ENCODE measurements at places on chromosomes 2 and 18.

DNA sequence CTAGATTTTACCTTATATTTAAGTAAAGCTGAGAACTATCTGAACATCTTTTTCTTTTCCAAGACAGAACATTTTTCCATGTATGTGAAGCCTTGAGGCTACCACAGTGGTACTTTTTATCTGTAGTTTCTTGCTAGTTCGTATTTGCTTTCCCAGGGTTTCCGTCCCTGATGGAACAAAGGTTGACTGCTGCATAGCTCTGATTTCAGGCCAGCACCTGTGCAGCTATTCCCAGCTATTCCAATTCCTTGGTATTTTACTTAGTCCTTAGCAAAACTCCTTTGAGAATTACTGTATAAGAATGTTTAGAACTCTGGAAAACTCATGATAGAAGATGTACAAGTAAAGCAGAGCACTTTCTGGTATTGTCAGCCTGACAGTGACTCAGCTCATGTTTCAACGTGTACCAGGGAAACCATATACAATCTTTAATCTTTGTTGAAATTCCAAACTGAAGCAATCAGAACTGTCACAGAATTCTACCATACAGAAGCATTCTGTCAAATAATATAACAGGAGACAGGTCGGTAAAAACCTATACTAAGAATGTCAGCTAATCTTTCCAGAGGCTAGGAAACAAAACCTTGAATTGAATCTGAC, 162.2 kb downstream of the PKP4 start:
- DNase-seq = no peak

DNA sequence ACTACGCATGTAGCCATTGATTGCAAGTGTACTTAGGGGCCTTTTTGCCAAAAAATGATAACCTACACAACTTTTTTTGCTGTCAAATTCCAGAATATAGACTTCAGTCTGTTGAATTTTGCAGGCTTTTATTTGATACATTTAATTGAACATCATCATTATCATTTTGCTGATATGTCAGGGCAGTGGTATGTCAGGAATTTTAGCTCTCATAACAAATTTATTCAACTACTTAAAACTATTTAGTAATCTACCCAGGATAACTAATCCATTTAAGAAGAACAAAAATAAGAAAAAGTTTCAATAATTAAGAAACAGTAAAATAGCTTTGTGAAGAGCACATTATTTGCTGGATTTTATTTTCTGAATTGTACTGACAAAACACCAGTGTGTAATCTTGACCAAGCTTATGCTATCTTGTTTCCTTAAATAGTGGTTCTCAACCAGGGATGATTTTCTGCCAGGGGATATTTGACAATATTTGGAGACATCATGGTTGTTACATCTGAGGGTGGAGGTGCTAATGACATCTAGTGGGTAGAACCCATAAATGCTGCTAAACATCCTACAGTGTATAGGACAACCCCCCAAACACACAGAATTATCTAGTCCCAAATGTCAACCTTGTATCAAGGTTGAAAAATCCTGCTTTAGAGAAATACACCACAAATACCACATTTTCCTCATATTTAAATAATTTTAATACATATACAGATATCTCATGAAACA, 12.1 kb upstream of the TTN start:
- no peak for DNase-seq

DNA sequence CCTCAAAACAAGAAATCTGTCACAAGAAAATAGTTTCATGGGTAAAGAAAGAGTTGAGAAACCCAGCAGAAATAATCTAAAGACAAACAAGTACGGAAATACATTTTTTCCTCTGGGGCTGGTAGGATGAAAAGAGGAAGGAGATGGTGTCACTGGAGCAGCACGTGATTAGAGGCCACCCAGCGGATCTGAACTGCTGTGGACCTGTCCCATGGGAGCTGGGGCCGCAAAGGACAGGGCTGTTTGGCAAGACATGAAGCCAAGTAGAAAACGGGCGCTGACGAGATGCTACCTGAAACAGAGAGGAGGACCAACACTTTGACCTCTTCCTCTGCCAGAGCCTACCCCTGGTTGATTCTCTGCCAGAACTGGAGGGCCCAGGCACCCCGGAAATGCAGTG, 295.4 kb upstream of the ATP5MC3 start:
- DNase-seq = no peak

GRCh38 chr2:240888130-240888889, 7.6 kb downstream of the MAB21L4 start:
- no peak for DNase-seq

- no peak for DNase-seq
Measured at GRCh38 chr18:13574761-13575160, 151.6 kb downstream of the FAM210A start.

DNA sequence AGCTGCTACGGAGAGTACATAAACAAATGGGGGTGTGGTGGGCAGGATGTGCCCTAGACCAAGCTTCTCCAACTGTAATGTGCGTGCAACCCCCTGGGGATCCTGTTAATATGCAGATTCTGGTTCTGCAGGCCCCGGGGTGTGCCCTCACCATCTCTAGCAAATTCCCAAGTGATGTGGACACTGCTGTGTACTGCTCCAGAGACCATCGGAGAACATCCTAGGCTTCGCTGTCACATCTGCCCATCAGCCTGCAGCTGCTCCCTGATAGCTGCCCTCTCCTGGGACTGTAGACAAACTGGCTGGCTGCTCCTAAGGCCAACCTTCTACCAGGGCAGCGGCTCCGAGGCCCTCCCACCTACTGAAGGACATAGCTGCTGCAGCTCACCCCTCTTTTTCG, 3.2 kb downstream of the HS1BP3 start:
- no peak for DNase-seq

GRCh38 chr2:202373490-202373889, 2.6 kb upstream of the BMPR2 start:
- DNase-seq = no peak

GRCh38 chr2:109372614-109373013, 241.2 kb downstream of the SEPTIN10 start:
- DNase-seq = no peak

- DNase-seq = no peak
Measured at GRCh38 chr2:100064165-100064564, 78.2 kb downstream of the AFF3 start.

DNA sequence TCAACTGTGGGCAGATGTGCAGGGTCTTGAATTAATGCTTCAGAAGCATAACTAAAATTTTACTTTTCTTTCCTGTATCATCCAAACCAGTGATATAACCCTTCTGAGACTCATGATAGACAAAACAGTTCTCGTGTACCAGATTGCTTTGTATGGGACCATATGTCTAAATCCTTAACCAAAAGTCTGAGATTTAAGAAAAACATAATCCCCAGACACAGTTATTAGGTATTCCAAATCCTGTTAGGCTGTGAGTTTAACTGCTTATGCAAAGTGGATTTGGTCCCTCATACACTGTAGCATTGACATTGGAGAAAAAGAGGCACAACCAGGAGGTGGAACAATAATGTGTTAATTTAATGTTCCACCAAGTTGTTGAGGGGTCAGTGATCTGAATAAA, 235.0 kb downstream of the PMAIP1 start:
- DNase-seq = no peak

Measured in stimulated activated CD8-positive, alpha-beta memory T cell treated with anti-CD3 and anti-CD28 coated beads, Interleukin-7, amount 100 ng/mL, for 1 hour (primary cell).